ENCODE measurements at places on chromosomes 11 and 22.

- no peak for DNase-seq
Observed at GRCh38 chr22:42425989-42426355, 6.2 kb downstream of the NFAM1 start.

DNA sequence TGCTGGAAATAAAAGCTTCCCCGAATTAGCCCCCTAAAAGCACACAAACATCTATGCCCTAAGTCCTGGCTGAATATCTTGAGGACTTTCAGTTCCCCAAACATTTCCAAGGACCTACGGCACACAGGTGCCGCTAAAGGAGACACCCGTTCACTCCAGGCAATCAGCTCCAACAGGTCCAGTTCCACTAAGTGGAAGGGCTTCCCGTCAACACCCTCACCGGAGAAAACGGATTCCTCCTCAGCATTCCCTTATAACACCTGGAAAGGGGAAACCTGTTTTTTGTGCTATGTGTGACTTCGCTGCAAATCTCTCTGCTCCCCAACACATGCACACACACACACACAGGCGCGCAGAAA lies 3.9 kb downstream of the TENM4 start:
- no peak for DNase-seq

DNA sequence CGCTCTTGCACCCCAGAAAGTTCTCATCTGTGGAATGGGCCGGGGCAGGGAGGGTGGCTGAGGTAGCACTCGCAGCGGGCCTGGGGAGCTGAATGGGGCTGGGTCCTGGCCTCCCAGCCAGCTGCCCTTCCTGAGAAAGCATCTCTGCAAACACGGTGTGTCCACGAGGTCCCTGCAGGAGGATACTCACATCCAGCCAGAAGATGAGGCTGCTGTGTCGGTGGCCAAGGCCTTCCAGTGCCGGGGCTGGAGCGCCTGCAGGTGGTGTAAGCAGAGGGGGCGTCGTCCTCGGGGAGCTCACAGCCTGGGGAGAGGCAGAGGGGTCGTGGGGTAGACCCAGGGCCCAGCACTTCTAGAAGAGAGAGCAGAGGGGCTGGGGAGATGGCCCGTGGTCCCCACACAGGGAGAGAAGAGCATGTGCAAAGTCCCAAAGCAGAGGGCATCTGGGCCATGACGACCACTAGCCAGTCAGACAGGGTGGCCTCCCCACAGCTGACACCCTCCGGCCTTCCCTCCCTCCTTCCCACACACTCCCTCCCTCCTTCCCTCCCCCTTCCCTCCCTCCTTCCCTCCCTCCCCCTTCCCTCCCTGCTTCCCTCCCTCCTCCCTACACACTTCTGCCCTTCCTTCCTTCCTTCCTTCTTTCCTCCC lies 97.9 kb downstream of the WNT7B start:
- no peak for DNase-seq

DNA sequence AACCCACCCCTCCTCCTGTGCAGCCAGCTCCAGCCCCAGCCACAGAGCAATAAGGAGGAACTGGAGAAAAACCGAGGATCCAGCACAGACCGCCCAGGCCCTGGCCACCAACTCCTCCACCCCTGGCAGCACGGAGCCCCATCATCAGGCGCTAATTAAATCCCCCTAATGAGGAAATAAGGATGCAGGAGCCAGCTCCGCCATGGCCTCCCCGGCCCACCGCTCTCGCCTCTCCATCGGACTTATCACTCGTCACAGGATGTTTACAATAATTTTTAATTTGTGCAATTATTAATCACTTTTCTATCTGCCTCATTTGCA lies 42.6 kb downstream of the BUD13 start:
- no peak for DNase-seq

DNA sequence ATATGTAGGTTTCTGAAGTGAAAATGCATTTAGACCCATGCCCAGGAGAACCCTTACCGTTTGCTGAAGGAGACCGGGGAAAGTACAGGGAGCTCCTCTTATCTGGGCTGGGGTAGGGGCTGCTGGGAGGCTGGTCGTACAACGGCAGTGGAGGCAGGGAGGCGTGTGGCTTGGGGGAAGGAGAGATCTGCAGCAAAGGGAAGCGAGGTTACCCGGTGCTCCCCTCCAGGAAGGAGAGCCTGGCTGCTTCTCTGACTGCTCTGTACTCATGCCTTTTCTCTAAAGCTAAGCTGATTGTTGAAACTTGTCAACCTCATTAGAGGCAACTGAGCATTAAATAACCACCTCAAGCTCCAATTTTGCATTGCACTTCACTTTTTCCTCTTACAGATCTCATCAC lies 27.2 kb downstream of the ATG16L2 start:
- no peak for DNase-seq

- no peak for DNase-seq
Observed at GRCh38 chr11:19466314-19466713, 225.6 kb upstream of the E2F8 start.
